Occipital lobe (tissue), 3 donors: ENCODE measurements at places on chromosomes 4 and X.

DNA sequence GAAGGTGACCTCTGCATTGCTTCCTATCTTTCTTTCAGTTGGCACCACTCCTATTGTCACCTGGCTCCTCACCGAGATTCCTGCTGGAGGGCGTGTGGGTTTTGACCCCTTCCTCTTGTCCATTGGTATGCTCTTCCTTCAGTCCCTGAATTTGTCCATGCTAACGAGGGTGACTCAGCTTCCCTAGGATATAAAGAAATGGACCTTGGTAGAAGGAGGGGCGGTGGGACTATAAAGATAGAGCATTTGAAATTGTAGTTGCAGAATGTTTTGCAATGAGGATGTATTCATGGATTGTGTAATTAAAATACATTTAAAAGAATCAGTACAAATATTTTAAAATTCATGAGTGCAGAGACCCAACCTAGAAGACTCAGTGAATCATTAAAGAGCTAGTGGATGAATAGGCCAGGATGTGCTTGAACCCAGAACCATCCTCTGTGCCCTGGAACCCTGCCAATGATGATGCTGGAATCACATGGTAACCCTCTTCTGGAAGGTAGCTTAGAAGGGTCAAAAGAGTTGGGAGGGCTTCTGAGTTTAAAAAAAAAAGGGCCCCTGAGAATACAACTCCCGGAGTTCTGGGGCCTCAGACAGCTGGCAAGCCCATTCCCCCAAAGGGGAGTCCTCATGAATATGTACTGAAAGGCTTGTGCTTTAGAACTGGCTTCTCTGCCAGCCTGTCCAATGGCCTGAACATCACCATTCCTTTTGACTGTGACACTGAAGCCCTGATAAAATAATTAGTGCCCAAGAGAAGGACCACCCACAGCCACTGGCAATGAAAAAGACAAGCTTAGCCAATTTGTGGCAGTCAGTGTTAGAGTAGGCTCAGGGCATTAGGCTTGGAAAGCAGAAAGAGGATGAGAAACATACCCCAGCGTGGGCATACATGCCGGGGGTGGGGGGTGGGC is 8.0 kb downstream of the XPNPEP2 start:
- DNase-seq = no peak

DNA sequence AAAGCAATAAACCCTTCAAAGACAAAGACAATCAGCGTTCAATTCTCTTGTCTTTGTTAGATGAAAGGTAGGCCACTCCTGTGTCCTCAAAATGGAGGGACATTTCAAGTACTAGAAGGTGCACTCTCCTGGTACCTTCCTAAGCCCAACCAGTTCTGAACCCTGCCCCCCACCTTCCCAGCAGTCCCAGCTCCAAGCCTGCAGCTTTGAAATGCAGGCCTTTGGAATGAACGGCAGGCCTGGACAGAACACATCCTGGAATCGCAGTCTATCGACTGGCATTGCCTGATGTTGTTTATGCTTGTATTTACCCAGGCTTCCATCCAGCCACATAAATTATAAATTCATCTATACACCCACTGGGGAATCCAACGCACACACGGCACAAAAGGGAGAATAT is 47.4 kb downstream of the RASGEF1B start:
- no peak for DNase-seq

GRCh38 chrX:80354966-80355465 is 65.2 kb upstream of the TENT5D start:
- no peak for DNase-seq

- DNase-seq = no peak
These were observed 153.1 kb downstream of the GC start for GRCh38 chr4:71630803-71631202.

- DNase-seq = no peak
These were observed 140.1 kb upstream of the TRAM1L1 start for GRCh38 chr4:117225471-117225870.

- no peak for DNase-seq
These were observed 28.1 kb upstream of the MAMLD1 start for GRCh38 chrX:150334981-150335380.

GRCh38 chrX:44494357-44494756 is 48.3 kb downstream of the FUNDC1 start:
- DNase-seq = no peak

DNA sequence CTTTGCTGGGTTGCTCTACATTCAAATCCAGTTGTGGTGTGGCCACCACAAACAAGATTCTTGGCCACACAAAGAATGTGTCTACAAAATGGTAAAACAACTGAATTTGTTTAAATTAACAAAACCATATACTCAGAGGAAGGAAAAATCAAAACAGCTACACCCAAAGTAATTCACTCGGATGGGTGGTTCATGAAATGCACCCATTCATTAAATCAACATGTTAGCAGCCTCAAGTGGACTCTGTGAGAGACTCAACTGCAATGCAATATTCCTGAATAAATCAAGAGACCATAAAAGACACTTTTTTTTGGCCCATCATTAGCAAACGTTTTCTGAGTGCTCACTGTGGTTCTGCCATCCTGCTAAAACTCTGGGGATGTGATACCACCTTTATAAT is 11.2 kb upstream of the AMELX start:
- no peak for DNase-seq

DNA sequence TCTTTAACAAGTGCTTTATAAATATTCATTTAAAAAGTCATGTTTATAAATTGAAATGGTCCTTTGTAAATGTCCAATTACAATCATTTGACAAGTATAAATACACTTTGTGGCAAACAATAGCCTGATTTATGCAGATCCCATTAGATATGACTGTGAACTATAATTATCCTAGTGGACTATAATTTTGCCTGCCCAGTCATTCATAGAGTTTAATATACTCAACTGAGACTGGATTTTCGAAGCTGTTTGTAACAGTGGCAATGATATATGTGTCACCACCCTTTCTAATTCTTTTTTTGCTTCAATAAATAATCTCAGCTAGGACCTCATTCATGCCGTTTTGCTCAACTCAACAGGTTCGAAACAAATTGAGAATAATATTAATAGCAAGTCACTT is 732.0 kb downstream of the PCDH18 start:
- no peak for DNase-seq

- DNase-seq = no peak
These were observed 68.7 kb downstream of the PAK3 start for GRCh38 chrX:111164728-111165127.

DNA sequence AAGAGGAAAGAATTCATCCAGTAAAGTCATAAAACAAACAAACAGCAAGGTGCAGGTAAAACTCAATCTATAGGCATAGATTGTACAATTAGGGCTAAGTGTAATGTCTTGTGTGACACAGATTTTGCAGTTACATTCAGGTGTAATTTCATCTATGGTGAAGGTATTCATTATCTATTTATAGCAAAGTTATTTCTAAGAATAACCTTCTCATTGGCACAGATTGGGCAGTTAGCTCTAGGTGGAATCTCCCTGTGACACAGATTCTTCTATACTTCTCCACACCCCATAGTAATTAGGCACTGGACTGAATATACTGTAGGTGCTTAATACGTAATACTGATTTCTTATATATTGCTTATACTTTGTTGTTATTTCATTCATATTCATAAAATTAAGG is 66.8 kb downstream of the COL25A1 start:
- DNase-seq = no peak

GRCh38 chr4:158809611-158810486 is 41.0 kb downstream of the FNIP2 start:
- DNase-seq = no peak

DNA sequence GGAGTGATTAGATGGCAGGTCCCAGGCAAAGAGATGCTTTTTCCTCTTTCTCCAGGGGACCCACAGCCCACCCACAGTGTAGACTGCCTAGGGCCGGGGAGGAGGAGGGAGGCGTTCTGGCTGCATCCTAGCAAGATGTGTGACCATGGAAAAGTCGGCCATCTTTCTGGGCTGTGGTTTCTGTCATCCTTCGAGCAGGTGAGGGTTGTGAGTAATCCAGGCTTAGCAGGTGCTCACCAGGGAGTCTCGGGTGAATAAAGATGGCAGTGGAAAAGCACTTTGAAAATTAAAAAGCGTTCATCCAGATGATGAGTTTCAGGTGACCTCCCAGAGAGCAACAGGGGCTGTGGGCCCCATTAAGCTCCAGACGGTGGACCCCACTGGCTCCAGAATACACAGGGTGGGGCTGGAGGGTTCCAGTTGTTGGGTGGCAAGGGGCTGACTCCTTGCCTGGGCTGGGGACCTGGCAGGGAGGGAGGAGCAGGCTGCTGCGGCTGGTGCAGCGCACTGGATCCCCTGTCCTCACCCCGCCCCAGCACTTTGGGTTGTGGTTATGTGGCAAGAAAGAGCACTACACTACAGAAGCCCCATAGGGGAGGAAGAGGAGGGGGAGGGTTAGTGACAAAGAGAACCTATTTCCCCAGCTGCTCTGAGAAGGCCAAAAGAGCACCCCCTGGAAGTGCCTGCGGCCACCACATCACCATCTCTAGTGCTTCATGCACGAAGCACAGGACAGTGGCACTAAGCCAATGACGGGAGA is 23.7 kb downstream of the ELF4 start:
- DNase-seq = no peak

DNA sequence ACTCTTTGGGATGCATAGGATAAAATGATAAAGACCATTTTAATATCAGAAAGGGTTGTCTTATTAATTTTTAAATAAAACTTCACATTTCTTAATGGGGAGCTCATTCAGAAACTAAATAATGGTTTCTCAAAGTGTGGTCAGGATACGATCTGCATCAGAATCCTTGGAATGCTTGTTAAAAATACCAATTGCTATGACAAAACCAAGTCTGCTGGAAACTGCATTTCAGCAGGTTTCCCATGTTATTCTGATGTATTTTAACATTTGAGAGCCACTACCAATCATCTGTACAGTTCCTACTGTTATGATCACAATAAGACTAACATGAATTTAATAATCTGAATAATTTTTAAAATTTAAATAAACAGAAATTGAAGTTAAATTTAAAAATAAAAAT is 115.1 kb downstream of the SOWAHB start:
- DNase-seq = no peak

DNA sequence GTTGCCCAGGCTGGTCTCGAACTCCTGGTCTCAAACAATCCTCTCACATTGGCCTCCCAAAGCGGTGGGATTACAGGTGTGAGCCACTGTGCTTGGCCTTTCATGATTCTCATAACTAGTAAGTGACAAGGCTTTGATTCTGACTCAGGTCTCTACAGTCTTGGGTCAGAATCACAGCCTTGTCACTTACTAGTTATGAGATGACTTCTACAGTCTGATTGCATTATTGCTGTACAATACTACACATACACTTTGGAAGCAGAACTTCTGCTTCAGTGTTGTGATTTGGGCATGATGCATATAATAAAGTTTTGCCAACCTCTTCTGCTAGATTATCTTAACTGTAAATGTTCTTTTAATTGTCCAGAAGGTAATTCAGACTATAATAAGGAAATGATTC is 123.3 kb downstream of the KDM6A start:
- no peak for DNase-seq

DNA sequence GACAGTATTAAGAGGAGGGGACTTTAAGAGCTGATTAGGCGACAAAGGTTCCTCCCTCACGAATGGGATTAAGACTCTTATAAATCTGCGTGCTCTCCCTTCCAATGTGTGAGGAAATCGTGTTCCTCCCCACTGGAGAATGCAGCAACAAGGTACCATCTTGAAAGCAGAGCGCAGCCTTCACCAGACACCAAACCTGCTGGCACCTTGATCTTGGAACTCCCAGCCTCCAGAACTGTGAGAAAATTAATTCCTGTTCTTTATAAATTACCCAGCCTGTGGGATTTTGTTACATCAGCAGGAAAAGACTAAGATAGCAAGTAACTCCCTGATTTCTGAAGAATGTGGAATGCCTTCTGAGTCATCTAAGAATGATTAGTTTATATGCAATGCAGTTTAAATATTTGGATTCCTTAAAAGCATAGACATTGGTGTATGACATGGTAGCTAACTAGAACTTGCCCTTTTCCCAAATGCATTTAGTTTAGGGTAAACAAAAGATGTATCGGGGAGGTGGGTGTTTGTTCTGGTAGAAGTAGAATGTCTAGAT is 86.1 kb downstream of the USP46 start:
- no peak for DNase-seq

- no peak for DNase-seq
These were observed 70.7 kb downstream of the ATG4A start for GRCh38 chrX:108162265-108162664.

GRCh38 chr4:86250006-86250405 is 109.8 kb downstream of the MAPK10 start:
- no peak for DNase-seq

- DNase-seq = no peak
These were observed 71.8 kb downstream of the CHRDL1 start for GRCh38 chrX:110723844-110724243.

- no peak for DNase-seq
These were observed 82.8 kb upstream of the SLC4A4 start for GRCh38 chr4:71255976-71256375.
